ENCODE measurements at places on chromosomes 6 and 20. TPM values are rescaled to one million over a fixed set of nuclear protein-coding genes. Genes with fewer than 3 reads are reported as not detected.

Gene MPIG6B
- total RNA-seq, result not detected

Gene OR2J1
- not detected for total RNA-seq

Gene HTR1E
- total RNA-seq, result not detected

- no peaks in the 10 kb centered on the region for H3K4me1 ChIP-seq
- H3K4me3 ChIP-seq, result no peak overlapping the region
- no peaks in the 10 kb centered on the region for H3K36me3 ChIP-seq
- no peaks in the 10 kb centered on the region for H3K27me3 ChIP-seq
Observed at GRCh38 chr6:84344005-84344404, 116.6 kb upstream of the CEP162 start.

Measured in thoracic aorta (tissue), 2 donors.